Natural killer cell (primary cell): ENCODE measurements at places on chromosomes 1 and 21. TPM values are rescaled to one million over a fixed set of nuclear protein-coding genes. Genes with fewer than 3 reads are reported as not detected.

GFI1 gene
- 50.3 TPM for total RNA-seq

BTBD8 gene
- total RNA-seq, result 5.7 TPM

NBPF8 gene
- total RNA-seq, result 5.1 TPM

SYT2 gene
- not detected for total RNA-seq

SPRR2A gene
- total RNA-seq, result not detected

LENEP gene
- total RNA-seq, result not detected

SZRD1 gene
- 177 TPM for total RNA-seq

RPE65 gene
- total RNA-seq, result not detected

GBP7 gene
- total RNA-seq, result not detected

C1orf53 gene
- total RNA-seq, result not detected

CNKSR1 gene
- total RNA-seq, result 0.89 TPM

ATAD3A gene
- total RNA-seq, result 22.2 TPM

LORICRIN gene
- not detected for total RNA-seq

ZFP69B gene
- total RNA-seq, result 2.3 TPM
